ENCODE measurements at places on chromosomes 12 and 14. TPM values are rescaled to one million over a fixed set of nuclear protein-coding genes. Genes with fewer than 3 reads are reported as not detected.

PAPOLA gene
- total RNA-seq, result 178 TPM

TAS2R31 gene
- 1.2 TPM for total RNA-seq

ITGA5 gene
- 35.2 TPM for total RNA-seq

METTL1 gene
- total RNA-seq, result 34.1 TPM

MLXIP gene
- total RNA-seq, result 26.0 TPM

RNASE7 gene
- not detected for total RNA-seq

SLCO1B1 gene
- total RNA-seq, result not detected

CLEC4E gene
- not detected for total RNA-seq

LRRK2 gene
- 0.76 TPM for total RNA-seq

RNF212B gene
- not detected for total RNA-seq

CLMN gene
- total RNA-seq, result 0.31 TPM

EIF2S3B gene
- total RNA-seq, result 3.8 TPM

EPYC gene
- total RNA-seq, result not detected

MVK gene
- 16.2 TPM for total RNA-seq

AMN gene
- 1.4 TPM for total RNA-seq

PSMC6 gene
- 105 TPM for total RNA-seq

TSPAN11 gene
- not detected for total RNA-seq

PRKD1 gene
- total RNA-seq, result not detected

YEATS4 gene
- total RNA-seq, result 60.9 TPM

CCDC38 gene
- 0.18 TPM for total RNA-seq

CLEC14A gene
- not detected for total RNA-seq

SERPINA10 gene
- total RNA-seq, result not detected

CSAD gene
- 13.8 TPM for total RNA-seq

CD27 gene
- 160 TPM for total RNA-seq

RERGL gene
- total RNA-seq, result not detected

TAS2R50 gene
- 0.63 TPM for total RNA-seq

CDKN3 gene
- 88.0 TPM for total RNA-seq

EXOC3L4 gene
- not detected for total RNA-seq

HNRNPA1 gene
- total RNA-seq, result 2,224 TPM

LYZ gene
- total RNA-seq, result not detected

KCNJ8 gene
- not detected for total RNA-seq

MRPL42 gene
- 87.6 TPM for total RNA-seq

HOTAIR gene
- not detected for total RNA-seq

Data from activated CD8-positive, alpha-beta T cell treated with anti-CD3 and anti-CD28 coated beads for 36 hours (primary cell).